EL (cell line): ENCODE measurements at places on chromosomes 7 and 10.

GRCh38 chr7:100171087-100171681 is 2.8 kb upstream of the GAL3ST4 start:
- no peak for DNase-seq

DNA sequence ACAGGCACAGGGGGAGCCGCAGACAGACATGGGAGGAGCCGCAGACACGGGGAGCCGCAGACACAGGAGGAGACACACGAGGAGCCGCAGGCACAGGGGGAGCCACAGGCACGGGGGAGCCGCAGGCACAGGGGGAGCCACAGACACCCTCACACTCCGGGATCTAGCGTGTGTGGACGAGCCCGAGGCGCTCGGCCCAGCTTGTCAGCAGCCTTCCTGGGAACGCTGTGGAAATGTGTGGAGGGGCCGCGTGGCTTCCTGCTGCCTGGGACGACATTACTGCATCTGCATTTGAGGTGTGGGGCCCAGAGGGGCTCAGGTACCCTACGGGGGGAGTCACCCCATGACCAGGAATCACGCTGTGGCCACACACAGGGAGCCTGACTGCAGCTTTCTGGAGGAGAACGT is 313.2 kb downstream of the PTPRN2 start:
- no peak for DNase-seq

DNA sequence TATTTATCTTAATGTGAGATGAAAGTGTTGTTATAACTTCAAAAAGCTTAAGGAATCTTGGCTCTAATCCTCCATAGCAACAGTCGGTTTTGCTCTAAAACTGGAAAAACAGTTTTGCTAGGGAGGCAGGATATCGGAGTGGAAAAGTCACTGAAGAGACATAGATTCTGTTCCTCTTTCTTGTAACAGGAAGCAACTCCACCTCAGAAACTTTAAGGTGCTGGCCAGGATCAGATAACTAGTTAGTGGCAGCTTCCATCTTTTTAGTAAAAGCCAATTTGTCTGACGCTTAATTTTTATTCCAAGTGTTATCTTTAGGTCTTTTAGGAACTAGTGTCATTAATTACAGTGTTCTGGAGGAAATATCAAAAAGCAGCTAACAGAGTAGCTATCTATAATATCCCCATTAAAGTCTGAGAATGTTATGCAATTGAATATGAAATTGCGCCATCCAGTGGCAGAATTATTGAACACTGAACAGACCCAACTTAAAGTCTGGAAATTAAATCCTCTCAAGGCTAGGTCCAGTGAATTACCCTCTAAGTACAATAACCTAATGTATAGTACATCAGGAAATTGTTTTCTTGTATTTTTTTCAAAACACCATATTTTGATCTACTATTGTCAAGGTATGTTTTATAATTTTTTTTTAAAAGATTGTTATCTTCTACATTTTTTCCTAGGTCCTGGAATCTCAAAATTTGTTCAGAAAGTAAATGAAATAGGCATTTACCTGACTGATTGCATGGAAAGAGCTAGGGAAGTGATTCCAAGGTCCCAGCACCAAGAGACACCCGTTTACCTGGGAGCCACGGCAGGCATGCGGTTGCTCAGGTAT is 65.9 kb upstream of the CC2D2B start:
- DNase-seq: peak; percentile 64

DNA sequence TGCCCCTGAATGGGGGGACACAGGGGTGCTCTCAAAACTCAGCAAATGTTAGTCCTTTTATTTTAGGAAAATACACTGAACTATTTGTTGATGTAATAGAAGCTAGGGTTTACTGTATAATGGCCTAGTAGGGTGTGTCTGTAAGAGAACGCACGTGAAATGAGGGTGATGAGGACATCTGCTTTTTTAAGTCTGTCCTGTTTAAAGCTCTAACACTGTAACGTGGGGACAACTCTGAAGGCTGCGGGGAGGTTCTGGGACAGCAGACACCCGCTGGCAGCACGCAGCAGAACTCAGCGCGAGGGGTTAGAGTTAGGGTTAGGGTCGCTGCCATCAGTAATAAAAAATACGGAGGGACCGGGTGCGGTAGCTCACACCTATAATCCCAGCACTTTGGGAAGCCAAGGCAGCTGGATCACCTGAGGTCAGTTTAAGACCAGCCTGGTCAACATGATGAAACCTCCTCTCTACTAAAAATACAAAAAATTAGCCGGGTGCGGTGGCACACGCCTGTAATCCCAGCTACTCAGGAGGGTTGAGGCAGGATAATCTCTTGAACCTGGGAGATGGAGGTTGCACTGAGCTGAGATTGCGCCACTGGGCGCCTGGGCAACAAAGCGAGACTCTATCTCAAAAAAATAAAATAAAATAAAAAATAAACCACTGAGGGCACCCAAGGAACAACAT is 98.0 kb downstream of the CTBP2 start:
- DNase-seq: no peak

- peak; percentile 46 for DNase-seq
Observed at GRCh38 chr10:31320550-31321211, 1.7 kb downstream of the ZEB1 start.
